GM19239 (cell line): ENCODE measurements at places on chromosomes 11 and 22.

GRCh38 chr11:71330996-71331395, 78.6 kb upstream of the SHANK2 start:
- no peak for DNase-seq

DNA sequence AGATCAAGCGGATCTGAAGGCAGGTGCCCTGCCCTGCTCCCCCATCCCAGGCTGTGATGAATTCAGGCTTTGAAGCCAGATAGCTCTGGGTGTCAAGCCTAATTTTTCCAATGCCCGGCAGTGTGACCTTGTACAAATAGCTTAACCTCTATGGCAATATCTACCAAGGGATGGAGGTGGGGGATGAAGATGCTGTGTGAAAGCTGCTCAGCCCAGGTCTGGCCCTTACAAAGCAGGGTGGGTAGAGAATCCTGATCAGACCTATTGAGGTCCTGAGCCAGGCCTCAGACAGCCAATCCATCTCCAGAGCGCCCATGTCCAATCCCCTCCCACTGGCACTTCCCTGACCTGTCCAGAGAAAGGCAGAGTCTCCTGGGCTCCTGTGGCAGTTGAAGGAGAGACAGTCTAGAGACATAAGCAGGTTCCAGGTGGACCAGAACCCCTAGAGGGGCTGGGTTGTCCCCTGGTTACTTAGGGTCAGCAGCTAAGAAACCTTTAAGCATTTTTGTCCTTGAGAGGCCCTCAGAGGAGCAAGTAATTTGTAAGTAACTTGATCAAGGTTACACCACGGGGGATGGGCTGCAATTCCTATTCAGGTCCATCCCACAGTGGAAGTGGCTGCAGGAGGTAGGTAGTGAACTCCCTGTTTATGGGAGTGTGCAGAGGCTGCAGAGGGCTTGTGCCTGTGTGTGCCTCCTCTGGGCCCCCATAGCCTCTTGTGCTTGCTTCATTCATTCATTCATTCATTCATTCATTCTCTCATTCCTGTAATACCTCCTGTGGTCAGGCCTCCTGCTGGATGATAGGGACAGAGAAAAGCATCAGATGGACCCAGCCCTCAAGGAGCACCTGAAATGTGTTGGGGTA, 10.4 kb downstream of the P2RY2 start:
- DNase-seq, result no peak

DNA sequence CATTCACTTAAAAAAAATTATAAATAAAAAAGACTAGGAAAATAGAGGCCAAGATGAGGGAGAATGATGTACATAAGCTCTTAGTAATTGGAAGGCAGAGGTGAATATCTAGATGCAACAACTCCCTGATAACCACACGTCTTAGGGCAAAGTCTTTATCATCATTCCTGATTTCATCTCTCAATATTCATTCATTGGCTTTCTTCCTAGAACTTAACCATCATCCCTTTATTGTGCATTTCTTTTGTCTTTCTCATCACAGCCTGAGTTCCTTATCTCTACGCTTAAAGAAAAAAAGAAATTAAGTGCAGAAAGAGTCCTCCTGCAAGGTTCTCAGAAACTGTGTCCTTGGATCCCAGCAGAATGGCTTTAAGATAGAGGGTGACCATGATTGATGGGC, 23.2 kb upstream of the FLI1 start:
- DNase-seq, result no peak

DNA sequence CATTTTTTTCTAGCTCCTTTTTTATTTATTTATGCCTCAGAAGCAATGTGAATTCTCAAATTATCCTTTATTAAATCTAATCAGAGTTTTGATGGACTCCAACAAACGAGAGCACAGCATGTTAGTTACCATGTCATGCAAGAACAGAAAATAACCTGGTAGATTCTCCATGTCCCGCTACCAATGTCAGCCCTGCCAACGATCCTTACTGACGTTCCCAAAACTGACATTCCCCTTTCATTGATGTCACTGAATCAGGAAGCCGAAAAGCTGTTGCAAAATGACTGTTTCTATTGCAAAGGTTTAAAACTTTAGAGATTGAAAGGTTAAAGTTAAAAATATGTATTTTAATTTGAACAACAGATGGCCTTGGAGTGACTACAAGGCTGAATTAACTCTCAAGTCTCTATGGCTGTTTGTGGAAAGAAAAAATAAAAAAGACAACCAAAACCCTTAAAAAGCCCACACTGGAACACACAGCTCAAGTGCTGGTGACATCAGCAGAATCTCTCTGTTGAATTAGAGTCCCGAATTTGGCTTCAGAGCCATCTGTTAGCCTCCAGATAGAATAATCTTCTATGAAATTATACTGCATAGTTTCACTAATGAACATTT, 96.8 kb downstream of the BDNF start:
- no peak for DNase-seq

DNA sequence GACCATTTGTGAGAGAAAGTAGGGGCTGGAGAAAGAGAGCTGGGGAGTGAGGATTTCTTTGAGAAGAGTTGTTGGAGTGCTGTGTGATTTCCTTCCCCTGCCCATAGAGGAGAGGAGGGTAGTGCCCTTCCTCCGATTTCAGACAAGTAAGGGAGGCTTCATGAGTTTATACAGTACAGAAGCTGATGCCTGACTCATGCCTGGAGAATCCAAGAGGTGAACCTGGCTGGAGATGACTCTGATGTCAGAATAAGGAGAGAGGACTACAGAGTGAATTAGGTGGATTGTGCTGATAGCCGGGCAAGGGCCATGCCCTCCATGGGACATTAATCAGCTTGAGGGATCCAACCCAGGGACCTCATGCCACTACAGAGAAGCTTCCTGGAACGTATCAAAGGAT, 91.6 kb downstream of the FAR1 start:
- DNase-seq, result no peak

DNA sequence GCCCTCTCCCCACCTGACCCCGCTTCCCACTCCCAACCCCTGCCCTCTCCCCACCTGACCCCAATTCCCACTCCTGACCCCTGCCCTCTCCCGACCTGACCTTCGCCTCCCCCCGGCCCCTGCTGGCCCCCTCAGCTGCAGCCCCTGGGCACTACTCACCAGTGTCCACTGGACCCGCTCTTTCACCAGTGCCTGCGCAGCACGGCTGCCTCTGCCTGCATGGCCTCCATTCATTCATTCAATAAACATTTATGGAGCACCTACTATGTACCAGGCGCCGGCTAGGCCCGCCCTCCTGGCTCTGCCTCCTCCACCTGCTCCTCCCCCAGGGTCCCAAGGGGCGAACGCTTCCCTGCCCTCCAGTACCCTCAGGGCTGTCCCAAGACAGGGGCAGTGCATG, 42.6 kb downstream of the ELFN2 start:
- no peak for DNase-seq

- no peak for DNase-seq
Observed at GRCh38 chr22:20013382-20013871, 3.2 kb downstream of the ARVCF start.

- no peak for DNase-seq
Observed at GRCh38 chr11:113593698-113594308, 112.3 kb downstream of the TMPRSS5 start.

DNA sequence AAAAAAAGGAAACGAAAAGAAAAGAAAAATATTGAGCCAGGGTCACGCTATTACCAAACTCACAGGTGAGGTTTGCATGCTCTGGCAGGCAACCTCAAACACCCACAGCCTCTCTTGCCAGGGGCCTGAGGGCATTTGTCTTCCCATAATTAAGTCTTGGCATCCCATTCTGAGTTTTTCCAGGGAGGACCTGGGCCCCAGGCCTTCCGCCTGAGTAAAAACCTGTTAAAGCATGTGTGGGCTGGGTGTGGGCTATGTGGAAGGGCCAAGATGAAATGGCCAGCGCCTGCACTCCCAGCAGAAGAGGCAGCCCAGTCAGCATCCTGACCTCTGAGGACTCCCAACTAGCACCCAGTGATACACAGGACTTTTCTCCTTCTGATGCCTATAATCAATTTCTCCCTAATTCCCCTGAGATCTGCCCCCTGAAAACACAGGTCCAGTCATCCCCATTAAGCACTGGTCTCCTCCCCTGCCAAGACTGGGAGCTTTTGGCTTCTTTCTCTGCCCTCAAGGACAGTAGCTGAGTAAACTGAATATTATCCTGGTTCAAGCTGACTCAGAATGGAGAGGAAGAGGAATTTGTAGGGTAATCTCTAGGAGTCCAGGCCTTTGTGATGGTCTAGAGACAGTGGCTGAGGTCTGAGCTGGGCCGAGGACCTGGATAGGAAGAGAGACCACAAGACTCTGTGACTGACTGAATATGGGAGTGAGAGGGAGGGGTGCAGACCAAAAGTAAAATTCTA, 35.6 kb upstream of the ACER3 start:
- no peak for DNase-seq

GRCh38 chr11:126585774-126586491, 230.4 kb downstream of the ST3GAL4 start:
- DNase-seq, result no peak

- DNase-seq, result no peak
Observed at GRCh38 chr11:126008956-126009355, 53.7 kb downstream of the CDON start.

DNA sequence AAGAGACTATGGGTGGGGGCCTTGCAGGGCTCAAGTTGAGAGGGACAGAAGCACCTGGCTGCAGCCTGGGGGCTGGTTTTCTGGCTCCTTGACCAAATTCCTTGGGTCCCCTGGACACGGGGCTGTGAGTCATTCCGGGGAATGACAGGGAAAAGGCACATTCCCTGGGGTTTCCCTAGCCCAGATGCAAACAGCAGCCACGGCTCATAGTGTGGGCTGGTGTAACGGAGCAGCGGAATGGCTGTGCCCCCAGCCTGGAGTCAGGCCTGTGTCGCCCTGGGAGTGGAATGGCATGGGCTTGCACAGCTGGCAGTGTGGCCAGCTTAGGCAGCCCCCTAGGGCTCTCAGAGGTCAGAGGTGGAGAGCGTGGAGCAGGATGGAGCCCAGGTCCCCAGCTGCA, 77.6 kb upstream of the KCNQ1OT1 start:
- DNase-seq, result no peak

GRCh38 chr11:131691181-131692041, 321.0 kb downstream of the NTM start:
- DNase-seq, result no peak

- no peak for DNase-seq
Observed at GRCh38 chr22:31829505-31829904, 75.7 kb downstream of the DEPDC5 start.

DNA sequence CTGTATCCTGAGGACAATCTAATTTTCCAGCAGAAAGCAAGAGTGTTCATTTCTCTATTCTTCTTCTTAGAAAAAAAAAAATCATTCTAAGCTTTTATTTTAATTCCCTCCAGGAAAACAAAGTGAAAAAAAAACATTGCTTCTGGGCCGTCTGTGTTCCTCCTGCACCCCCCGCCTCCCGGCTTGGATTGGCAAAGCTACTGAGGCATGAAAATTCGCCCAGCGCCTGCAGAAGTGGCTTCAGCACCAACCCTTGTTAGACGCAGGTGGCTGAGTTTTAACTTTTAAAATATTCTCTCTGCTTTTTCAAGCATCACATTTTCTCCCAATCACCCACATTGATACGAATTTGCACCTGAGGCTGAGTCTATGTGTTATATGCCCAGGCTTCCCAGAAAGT, 401.6 kb downstream of the BRD1 start:
- no peak for DNase-seq

DNA sequence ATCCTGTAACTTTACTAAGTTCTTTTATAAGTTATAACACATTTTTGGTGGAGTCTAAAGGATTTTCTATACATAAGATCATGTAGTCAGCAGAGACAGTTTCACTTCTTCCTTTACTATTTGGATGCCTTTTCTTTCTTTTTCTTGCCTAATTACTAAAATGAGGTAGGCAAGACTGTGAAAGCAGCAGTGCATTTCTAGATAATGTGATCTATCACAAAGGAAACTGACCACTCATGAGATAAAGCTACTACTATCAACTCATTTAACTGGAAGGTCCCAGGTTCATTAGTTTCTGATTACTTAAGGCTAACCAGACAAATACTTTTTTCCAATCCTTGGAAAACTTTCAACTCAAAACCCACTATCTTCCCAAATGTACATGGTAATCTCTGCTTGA, 196.2 kb upstream of the E2F8 start:
- DNase-seq, result no peak

DNA sequence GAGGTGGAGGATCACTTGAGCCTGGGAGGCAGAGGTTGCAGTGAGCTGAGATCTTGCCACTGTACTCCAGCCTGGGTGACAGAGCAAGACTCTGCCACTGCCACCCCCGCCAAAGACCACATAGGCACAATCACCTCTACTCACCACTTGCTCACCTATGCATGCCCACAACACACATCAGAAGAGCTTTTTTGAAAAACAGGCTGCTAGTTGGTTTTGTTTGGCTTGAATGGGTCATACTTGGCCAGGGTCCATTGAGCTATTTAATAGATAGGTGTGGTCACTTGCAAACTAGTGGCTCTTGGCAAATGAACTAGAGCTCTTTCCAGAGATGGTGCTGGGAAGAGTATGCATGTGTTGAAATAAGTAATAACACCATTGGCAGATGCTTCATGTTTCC, 80.1 kb downstream of the EMSY start:
- DNase-seq, result no peak

- no peak for DNase-seq
Observed at GRCh38 chr11:15141381-15141780, 26.7 kb downstream of the INSC start.
